CD8-positive, alpha-beta T cell (primary cell): ENCODE measurements at places on chromosomes 6 and 20. TPM values are rescaled to one million over a fixed set of nuclear protein-coding genes. Genes with fewer than 3 reads are reported as not detected.

Gene RALY
- total RNA-seq = 110 TPM

Gene SASH1
- not detected for total RNA-seq

Gene UBE2C
- total RNA-seq = not detected

Gene NCOA3
- total RNA-seq = 47.1 TPM

DNA sequence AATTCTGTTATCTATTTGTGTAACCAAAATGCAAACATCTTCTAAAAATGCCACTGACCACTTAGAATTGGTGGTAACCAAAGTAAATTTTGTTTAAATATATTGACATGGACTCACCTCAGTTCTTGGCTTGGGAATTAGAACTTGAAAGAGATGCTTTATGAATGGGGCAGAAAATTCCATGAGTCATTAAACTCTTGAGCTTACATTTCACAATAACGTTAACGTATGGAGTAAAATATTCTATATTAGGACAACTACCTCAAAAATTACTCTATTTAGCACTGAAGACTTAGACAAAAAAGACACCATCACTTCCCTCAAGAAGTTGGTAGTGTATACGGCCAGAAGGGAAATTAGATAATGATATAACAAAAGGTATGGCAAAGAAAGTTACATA is 752.2 kb upstream of the MARCKS start:
- no peak for DNase-seq

GRCh38 chr6:37050045-37050853 is 44.8 kb downstream of the FGD2 start:
- no peak for DNase-seq

GRCh38 chr6:5201271-5201670 is 59.5 kb downstream of the LYRM4 start:
- DNase-seq = no peak

Gene CD109
- total RNA-seq = 0.25 TPM

DNA sequence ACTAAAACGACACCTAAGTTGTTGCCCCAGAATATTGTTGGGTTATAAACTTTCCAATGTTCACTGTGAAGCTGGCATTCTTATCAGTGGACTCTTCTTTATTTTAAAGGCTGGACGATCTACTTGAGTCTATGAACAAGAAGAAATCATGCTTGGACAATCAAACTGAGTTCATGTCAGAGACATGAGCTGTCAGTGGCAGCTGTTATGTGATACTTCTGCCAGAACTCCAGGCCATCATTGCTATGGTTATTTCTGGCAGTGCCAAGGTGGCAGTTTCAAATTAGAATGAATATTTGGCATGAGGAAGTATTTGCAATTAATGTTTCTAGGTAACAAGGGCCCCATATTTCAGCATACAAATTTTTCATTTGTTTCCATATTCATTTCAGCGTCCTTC is 417.3 kb downstream of the LMBRD1 start:
- no peak for DNase-seq

Gene KCNG1
- not detected for total RNA-seq

Gene FOXP4
- total RNA-seq = 9.9 TPM

Gene BICRAL
- total RNA-seq = 14.8 TPM

GRCh38 chr6:122833021-122833491 is 44.0 kb downstream of the SMPDL3A start:
- DNase-seq = no peak

DNA sequence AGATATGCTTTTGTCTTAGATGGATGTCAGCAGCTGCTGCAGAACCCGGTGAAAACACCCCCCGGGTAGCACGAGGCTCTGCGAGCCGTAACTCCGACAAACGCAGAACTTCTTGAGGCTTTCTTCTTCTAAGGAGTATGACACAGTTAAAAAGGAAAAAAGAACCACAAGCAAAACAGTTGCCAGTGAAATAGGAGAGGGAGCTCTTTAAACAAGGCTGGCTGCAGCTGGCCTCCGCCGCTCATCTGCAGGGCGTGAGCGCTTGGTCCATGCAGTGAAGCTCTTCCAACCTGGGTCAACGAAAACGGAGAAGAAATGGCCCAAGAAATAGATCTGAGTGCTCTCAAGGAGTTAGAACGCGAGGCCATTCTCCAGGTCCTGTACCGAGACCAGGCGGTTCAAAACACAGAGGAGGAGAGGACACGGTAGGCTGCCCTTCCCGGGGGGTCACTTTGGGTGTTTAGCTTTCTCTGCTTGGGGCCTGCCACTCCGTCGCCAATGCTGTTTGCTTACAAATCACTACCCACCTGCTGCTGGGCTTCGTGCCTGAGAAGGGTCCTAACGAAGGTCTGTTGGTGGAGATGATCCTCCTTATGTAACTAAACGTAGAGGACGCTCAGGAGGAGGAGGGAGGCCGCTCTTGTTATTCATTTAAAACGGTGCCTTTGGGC is 13.2 kb downstream of the SYTL3 start:
- no peak for DNase-seq

- DNase-seq = no peak
These were observed 51.0 kb upstream of the IL20RA start for GRCh38 chr6:137095651-137096238.

Gene SLC26A8
- total RNA-seq = not detected

Gene ULBP3
- total RNA-seq = 1.8 TPM

Gene POPDC3
- total RNA-seq = not detected

- no peak for DNase-seq
These were observed 27.3 kb downstream of the C6orf89 start for GRCh38 chr6:36913082-36913481.

DNA sequence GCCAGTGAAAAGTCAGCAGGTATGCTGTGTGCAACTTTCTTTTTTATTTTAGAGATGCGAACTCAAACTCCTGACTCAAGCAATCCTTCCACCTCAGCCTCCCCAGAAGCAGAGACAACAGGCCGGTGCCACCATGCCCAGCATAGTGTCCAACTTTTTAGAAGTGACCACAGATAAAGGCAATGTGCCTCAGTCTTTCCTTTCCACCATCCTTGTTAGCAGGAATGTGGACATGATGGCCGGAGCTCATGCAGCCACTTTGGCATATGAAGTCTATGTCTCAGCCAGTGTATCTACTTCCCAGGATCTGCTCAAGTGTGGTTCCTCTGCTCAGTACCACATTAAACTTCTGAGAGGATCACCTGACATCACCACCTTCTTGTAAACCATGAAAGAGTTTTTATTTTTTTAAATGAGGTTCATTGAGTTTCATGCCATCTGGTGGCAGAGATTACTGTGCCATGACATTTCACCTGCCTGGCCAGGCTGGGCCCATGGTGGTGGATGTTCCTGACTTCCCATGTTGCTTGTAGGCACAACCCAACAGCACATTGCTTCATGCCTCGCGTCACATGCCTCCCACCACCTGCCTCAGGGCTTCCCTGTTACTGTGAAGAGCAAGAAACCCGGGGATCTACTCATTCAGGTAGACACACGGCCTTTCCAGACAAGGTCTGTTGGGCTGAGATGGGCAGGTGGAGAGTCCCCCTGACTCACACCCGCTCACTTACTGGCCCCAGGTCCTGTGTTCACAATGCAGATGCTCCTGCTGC is 216.5 kb downstream of the LY86 start:
- no peak for DNase-seq

DNA sequence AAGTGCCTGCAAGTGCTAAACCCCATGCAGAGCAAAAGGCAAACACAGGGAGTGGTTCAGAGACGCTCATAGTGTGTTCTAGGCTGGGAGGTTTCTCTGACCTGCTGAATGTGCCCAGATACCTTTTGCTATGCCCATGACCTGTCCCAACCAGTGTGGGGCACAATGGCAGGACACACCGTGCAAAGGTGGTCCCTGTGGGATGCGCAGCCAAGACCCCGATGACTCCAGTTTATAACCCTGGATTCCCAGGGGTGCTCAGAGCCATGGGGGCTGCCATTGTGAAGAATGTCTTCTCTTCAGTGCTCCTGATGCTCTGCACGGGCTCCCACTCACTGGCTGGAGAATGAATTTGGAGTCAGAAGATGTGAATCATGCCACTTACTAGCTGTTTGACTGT is 2.2 kb upstream of the NINL start:
- no peak for DNase-seq

- DNase-seq = no peak
These were observed 30.9 kb downstream of the CHRNA4 start for GRCh38 chr20:63330084-63330760.

GRCh38 chr6:45533386-45533785 is 155.7 kb upstream of the SUPT3H start:
- DNase-seq = no peak

GRCh38 chr20:51360451-51361201 is 181.9 kb downstream of the NFATC2 start:
- DNase-seq = no peak

- DNase-seq = no peak
These were observed 15.9 kb downstream of the KIF25 start for GRCh38 chr6:168013250-168013915.

DNA sequence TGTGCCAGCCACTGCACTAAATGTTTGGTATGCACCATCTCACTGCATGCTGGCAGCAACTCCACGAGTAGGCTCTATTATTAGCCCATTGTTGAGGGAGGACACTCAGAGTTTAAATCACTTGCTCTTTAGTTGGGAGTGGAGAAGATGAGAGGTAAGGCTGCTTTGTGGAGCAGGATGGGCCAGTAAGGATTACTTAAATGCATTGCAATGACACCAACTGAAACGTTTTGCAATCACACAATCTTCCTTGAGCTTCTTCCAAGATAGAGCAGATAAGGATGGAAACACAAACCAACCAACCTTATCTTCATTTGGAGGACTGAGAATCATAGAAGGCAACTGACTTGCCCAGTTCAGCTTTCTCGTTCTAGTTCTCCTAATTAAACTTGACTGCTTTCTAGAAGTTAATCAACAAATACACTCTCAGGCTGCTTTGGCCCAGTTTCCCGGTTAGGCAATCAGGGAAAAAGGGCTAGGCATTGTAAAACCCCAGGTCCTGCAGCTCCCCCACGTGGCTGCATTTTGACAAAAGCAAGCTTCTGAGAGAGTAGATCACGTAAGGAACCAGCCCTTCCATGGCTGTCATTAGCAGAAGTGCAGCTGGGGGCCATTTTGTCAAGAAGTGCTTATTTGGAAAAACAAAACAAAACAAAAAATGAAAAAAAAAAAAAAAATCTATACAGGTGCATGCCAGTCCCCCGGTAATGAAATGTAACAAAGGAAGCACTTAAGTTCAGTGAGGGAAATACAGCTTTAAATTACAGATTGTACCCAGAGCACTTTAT is 130.6 kb downstream of the BCAS1 start:
- DNase-seq = peak; percentile 62

GRCh38 chr20:11064946-11065345 is 391.1 kb upstream of the JAG1 start:
- DNase-seq = no peak

Gene WFDC12
- not detected for total RNA-seq

Gene MUC21
- total RNA-seq = not detected

GRCh38 chr6:160178271-160178670 is 56.7 kb downstream of the SLC22A1 start:
- DNase-seq = no peak

- no peak for DNase-seq
These were observed 52.0 kb downstream of the ITCH start for GRCh38 chr20:34415079-34415478.

- no peak for DNase-seq
These were observed 50.5 kb downstream of the BFSP1 start for GRCh38 chr20:17480696-17481095.

Gene MAFB
- total RNA-seq = 0.44 TPM

GRCh38 chr6:122645256-122645655 is 35.1 kb downstream of the PKIB start:
- DNase-seq = no peak
